ENCODE measurements at places on chromosomes 11 and 22.

DNA sequence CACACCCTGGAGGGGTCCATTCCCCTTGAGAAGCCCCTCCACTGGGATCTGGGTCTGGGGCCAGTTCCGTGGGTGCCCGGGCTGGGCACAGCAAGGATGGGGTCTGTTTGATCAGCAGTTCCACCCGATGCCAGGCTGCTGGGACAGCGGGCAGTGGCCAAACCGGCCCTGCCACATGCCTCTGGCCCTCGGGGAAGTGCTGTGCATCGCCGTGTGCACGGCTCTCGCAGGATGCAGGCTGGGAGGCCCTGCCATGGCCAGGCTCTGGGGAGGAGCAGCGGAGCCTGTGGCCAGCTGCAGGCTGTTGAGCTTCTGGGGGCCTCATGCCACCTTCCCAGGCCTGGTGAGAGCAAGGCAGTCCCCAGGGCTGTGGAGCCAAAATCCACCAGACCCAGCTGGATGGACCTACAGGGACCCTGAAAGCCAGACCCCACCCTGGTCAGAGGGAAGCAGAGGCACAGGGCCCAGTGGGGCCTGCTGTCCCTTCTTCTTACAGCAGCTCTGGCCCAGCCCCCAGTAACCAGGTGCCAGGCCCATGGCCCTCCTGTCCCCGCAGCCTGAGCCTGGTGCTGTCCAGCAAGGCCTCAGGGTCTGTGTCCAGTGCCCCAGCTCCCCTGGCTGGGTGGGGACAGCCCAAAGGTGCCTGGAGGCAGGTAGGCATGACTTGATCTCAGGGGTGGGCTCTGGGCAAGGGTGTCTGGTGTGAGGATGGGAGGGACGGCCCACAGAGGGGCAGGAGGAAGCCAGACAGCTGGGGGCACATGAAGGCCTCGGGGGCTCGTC is 57.3 kb downstream of the WNT7B start:
- no peak for DNase-seq

DNA sequence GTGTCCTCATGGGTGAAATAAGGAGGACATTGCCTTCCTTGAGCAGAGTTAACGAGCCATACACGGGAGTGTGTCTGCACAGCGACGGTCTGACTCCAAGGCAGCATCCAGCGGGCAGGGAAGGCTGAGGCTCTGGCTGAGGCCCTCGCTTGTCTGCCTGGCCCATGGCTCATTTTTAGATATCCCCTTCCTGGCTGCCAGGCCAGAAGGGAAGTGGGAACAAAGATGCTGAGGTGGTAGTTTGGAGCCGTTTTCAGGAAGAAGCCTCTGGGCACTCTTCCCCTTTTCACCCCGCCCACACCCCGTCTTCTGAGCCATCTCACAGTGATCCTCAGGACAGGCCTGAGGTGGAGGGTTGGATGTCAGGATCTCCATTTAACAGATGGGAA is 3.0 kb upstream of the SLCO2B1 start:
- no peak for DNase-seq

- no peak for DNase-seq
Measured at GRCh38 chr11:11563200-11563975, 58.4 kb downstream of the GALNT18 start.

DNA sequence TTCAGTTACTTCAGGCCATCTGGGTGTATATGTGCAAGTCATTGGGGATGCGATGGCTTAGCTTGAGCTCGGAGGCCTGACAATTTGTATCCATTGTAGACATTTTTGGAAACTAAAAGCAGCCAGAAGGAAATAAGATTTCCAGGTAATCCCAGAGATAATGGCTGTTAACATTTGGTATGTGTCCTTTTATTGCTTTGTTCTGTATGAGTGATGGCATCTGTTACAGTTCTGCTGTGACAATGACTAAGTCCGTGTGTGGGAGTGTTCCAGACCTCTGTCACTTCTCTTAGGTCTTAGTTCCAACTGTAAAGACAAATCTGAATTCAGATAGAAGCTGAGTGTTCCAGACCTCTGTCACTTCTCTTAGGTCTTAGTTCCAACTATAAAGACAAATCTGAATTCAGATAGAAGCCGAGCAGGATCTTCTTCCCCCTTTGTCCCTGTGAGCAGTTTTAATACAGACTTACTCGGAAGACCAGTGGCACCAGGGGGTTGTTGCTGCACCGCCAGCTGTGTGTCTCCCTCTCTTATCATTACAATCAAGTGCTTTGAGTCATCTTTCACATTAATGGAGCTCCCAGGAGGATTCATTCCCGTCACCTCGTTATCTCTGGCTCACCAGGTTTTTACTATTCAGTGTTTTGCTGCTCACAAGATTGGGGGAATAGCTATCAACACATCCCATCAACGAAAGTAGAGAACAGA is 190.9 kb upstream of the SORL1-AS1 start:
- DNase-seq: no peak

GRCh38 chr11:113153847-113154246 is 160.5 kb upstream of the TTC12 start:
- no peak for DNase-seq

GRCh38 chr22:27476729-27477128 is 324.8 kb downstream of the MN1 start:
- DNase-seq: no peak

- no peak for DNase-seq
Measured at GRCh38 chr11:18768472-18768901, 23.1 kb downstream of the PTPN5 start.

DNA sequence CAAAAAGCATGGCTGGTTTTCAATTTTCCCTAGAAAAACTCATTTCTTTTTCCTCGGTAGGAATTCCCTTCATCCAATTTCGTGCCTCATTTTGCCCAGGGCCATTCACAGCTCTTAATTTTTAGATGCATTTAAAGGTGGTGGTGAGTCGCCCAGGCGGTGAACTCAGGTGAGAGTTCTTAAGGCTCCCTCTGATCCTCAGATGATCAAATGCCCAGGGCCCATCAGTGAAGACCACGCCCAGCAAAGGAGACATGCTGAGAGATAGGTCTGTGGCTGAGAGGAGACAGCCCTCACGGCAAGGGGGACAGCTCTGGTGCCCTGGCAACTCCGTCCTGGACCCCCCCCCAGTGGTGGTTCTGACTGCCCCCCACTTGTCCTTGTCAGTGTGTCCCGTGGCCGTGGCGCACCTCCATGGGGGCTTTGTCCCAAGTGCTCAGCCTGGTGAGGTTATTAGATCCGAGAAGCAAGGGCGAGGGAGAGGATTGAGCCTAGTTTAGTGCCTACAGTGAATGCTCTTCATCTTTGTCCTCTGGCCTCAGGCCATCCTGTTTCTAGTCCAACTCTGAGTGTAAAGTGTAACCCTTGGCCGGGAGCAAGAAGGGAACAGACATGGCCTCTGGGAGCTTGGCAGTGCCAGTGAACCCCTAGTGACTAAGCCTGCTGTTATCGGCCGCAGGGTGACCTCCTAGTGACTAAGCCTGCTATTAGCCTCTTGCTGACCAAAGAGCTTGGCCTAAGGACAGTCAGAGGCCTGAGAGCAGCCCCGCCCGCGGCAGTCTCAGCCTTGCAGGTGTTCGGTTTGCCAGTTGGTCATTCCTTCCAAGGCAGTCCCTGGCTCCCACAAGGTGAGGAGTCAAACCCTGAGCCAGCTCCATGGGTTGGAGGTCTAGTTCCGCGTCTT is 83.5 kb downstream of the CTTN start:
- no peak for DNase-seq

DNA sequence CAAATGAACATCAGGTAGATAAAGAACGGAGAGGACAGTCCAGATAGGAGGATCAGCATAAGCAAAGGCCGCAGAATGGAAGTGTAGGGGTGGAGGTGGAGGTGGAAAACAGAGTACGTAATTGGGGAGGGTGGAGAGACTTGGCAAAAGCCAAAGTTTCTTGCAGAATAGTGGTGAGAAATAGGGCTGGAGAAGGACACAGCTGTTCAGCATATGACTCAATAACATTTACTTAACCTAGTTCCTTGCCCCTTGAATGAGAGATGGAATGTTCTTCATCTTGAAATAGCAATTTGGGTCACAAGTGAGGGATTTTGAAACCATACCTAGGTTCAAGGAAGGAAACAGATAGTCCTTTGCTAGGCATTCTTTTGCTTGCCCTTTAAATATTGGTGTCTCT is 235.9 kb upstream of the ARHGAP20 start:
- no peak for DNase-seq

GRCh38 chr22:37331034-37331428 is 48.7 kb downstream of the CYTH4 start:
- no peak for DNase-seq

DNA sequence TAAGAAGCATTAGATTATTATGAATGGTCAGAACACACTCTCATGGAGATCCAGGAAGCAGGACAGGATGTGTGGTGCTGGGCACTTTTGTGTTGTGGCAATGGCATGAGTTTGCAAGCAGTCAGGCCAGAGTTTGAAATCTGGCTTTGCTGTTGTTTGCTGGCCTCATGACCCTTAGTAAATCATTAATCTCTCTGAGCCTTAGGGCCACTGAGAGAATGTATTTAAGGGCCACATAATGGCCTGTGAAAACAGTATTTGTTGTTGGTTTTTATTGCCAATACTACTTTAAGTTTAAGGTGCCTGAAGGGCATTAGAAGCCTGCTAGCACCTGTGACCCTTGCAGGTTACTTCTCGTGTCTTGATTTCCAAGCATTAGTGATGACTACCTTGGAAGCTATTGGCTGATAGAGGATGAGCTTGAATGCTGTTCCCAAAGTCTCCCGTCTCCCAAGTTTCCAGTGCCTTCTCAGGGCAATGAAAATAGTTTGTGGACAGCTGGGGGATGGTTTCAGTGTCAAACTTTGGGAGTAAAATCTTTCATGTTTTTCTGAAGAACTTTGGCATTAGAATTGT is 24.6 kb downstream of the STIM1 start:
- DNase-seq: no peak

GRCh38 chr11:73538381-73538872 is 59.5 kb downstream of the FAM168A start:
- DNase-seq: no peak

- no peak for DNase-seq
Measured at GRCh38 chr22:27154717-27155116, 497.3 kb downstream of the MIAT start.

- DNase-seq: no peak
Measured at GRCh38 chr11:58919980-58920379, 19.3 kb upstream of the GLYATL1 start.

- DNase-seq: no peak
Measured at GRCh38 chr11:75845324-75845723, 30.3 kb downstream of the UVRAG start.

DNA sequence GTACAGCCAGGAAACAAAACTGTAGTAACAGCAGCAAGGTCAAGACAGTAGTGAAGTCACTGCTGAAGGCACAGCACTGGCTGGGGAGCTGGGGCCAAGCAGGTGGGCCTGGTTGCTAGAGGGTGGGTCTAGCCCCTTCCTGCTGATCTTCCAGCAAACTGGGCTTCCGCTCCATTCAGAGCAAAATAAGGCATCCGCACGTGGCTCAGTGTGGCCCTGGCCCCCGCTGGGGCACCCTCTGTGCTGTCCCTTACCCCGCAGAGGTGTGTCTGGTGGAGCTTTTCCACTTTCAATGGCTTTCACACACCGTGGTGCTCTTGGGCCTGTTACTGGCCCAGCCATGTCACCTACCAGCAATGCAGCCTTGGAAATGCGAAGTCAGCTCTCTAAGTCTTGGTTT is 162.4 kb upstream of the B3GAT1 start:
- no peak for DNase-seq
